Stimulated activated CD4-positive, alpha-beta T cell treated with anti-CD3 and anti-CD28 coated beads, Interleukin-12 subunit alpha, Interleukin-12 subunit beta, amount 100 ng/mL, for 24 hours (primary cell): ENCODE measurements at places on chromosomes 1 and 21.
A peak's percentile ranks its signal among the peaks of the same experiment; 100 is the strongest.

- DNase-seq, result no peak
Observed at GRCh38 chr1:209675565-209676154, 448 bp downstream of the G0S2 start.

- no peak for DNase-seq
Observed at GRCh38 chr1:36236302-36236701, 12.1 kb downstream of the THRAP3 start.

DNA sequence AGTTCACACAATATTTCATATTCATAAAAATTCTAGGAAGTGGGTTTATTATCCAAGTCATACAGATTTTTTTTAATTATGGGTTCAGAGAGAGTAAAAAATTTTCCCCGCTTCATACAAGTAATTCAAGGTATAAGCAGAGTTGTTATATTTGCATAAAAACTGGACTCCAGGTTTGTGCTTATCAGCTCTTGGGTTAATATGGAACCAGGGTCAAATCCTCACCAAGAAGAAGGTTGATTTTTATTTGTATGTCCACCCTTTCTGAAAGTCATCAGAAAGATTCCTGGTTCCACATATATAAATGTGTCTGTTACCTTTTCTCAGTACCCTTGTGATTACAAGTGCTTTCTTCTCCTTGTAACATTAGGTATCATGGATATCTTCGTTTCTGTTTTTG lies 143.8 kb upstream of the PKN2 start:
- DNase-seq, result no peak

GRCh38 chr1:1628754-1629429 lies 3.1 kb upstream of the MMP23B start:
- peak; percentile 49 for DNase-seq

GRCh38 chr1:112849425-112850033 lies 106.5 kb downstream of the SLC16A1 start:
- no peak for DNase-seq

DNA sequence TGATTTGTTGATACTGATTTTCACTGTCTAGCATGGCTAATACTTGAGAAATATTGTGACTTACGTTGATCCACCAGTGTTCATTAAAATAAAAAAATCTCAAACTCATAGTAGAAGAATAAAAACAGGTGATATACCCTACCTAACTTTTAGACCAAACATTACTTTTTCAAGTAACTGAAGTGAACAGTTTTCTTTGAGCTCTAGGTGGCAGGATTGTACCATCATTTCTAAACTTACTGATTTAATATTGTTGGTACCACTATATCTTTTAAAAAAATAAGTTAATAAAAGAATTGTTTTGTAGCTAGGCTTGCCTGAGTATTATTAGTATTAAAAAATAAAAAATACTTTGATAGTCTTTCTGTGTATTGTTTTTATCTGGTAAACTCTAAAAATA lies 21.5 kb downstream of the CDC73 start:
- no peak for DNase-seq
